ENCODE measurements at places on chromosomes 1 and 21.

- no peak for DNase-seq
Measured at GRCh38 chr1:21331752-21332478, 41.7 kb upstream of the ECE1 start.

DNA sequence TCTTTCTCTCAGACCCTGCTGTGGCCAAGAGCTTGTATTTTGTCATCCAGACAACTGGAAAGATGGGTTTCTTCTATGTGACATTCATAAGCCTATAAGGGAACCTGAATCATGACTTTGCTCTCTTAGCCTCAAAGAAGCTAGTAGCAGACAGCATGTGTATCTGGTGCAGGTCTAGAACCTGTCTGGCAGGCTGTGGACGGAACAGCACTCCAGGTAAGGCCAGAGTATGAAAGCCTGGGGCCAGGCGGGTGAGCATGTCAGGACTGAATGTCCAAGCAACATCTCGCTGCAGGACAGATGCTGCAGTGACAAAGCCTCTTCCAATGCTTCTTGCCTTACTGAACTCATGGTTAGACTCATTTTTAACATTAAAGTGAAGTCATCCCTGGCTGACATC lies 32.8 kb downstream of the AKNAD1 start:
- no peak for DNase-seq

GRCh38 chr1:208308221-208308620 lies 64.0 kb upstream of the PLXNA2 start:
- no peak for DNase-seq

- no peak for DNase-seq
Measured at GRCh38 chr1:11334261-11334804, 61.3 kb downstream of the UBIAD1 start.

- no peak for DNase-seq
Measured at GRCh38 chr1:94595658-94596057, 54.1 kb upstream of the F3 start.

DNA sequence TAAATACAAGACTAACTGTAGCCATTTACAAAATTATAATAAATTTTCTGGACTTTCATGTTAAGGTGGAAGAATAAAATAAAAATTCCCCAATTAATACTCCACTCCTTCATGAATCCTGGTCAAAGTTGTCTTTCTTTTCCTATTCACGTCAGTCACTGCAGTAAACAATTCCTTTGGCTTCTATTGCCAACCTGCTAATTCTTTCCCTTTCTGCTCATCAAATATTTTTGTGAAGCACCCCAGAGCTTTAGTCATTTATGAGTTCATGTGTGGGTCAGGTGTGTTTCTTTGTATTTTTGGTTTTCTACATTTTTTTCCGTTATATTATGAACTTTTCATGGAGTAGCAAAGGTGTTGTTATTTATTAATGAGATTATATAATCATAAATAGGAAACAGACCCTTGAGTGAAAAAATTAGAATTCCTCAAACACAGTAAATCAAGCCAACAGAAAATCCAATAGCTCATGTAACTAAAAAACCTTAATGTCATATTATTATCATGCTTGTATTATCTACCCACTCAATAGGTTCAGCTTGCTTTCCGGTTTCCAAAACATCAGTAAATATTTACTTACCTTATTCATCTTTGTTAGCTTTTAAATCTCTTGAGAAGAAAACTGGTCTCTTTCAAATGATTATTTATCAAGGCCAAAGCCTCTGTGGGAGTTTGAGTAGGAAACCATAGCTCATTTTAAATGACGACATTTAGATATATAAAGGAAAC lies 29.6 kb upstream of the PLA2G4A start:
- no peak for DNase-seq

- no peak for DNase-seq
Measured at GRCh38 chr1:183719289-183719688, 66.2 kb upstream of the APOBEC4 start.

DNA sequence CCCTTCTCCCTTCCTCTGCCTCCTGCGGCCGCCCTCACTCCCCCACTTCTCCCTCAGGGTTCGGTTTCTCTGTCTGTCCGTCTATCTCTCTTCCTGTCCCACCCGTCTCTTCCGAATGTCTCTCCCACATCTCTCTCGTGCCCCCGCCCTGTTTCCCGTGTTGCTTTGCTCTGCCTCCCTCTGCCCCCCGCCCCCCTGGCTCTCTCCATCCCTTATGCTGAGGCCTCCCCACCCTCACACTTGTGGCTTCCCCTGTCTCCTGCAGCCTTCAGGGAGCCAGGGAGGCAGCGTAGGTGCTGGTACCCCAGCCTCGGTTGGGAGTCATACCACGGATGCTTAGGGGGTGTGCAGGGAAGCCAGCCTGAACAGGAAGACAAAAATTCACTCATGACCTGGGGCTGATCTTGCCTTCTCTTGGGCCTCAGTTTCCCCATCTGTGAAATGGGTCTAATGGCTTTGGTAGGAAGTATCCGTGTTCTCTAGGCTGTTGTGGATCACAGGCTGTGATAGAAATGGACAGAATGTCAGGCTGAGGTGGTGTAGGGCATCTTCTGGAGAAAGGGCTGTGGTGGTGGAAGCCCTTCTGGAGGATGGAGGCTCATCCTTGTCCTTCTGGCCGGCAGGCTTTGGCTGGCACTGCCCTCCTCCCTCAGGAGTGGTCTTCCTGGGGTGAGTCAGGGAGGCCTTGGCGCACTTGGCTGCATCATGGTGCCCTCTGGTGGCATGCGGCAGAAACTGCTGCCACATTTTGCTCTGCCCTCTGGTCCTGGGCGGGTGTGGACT lies 55.5 kb downstream of the FOXO6 start:
- peak; percentile 53 for DNase-seq

- DNase-seq, result no peak
Measured at GRCh38 chr1:60423146-60423780, 349.7 kb upstream of the C1orf87 start.

- no peak for DNase-seq
Measured at GRCh38 chr21:31220575-31220974, 123.5 kb downstream of the TIAM1 start.
